ENCODE measurements at places on chromosomes 7 and 10.

DNA sequence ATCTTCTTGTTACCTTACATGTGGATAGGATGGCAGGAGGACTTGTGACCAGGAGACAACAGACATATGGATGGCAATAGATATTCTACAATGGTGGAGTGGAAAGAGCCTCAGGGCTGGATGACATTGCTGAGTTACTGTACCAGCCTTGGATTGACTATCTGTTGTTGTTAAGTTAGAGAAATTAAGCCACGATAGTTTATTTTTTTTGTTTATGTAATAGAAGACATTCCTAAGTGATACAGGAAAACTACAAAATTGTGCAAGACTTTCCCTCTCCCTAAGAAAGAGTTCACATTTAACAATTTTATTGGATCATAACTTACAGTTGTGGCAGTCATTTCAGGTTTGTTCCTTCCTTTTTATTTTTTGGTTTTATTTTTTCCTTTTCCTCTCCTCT, 230.7 kb upstream of the CACNA2D1 start:
- no peak for DNase-seq

- no peak for DNase-seq
These were observed 99.6 kb downstream of the STRA8 start for GRCh38 chr7:135333200-135333599.

- no peak for DNase-seq
These were observed 184.7 kb downstream of the PLPP4 start for GRCh38 chr10:120641695-120642094.

- no peak for DNase-seq
These were observed 12.7 kb downstream of the RAB19 start for GRCh38 chr7:140416560-140416959.

DNA sequence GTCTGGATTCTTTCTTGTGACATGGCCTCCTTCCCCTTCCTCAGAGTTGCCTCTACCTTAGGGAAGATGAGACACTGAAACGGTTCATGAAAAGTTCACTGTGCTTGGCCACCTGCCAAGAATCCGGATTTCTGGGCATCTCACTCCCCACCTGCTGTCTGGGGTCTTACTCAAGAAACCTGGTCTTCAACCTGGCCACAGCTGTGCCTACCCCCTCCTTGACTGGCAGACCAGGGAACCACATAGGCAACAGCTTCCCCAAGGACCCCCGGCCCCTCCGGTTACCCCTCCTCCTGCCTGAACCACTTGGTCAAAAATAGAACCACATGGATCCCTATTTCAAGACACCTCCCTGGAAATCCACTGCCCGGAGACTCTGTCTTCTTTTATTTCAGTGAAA, 58.7 kb upstream of the NANOS1 start:
- DNase-seq = no peak

GRCh38 chr10:114876602-114877300, 55.2 kb downstream of the FHIP2A start:
- peak; percentile 80 for DNase-seq
